Suprapubic skin (tissue), 4 donors: ENCODE measurements at places on chromosomes 6 and 20. TPM values are rescaled to one million over a fixed set of nuclear protein-coding genes. Genes with fewer than 3 reads are reported as not detected.

Gene HLA-G
- total RNA-seq, result 1.1 TPM

Gene GPR6
- not detected for total RNA-seq

Gene RBBP9
- 17.7 TPM for total RNA-seq

Gene UBE2C
- 9.0 TPM for total RNA-seq

Gene LAMA2
- total RNA-seq, result 26.0 TPM

Gene CPXM1
- 2.0 TPM for total RNA-seq

Gene LAMP5
- 1.8 TPM for total RNA-seq

GRCh38 chr20:48849779-48850178 lies 22.0 kb upstream of the PREX1 start:
- DNase-seq, result no peak

DNA sequence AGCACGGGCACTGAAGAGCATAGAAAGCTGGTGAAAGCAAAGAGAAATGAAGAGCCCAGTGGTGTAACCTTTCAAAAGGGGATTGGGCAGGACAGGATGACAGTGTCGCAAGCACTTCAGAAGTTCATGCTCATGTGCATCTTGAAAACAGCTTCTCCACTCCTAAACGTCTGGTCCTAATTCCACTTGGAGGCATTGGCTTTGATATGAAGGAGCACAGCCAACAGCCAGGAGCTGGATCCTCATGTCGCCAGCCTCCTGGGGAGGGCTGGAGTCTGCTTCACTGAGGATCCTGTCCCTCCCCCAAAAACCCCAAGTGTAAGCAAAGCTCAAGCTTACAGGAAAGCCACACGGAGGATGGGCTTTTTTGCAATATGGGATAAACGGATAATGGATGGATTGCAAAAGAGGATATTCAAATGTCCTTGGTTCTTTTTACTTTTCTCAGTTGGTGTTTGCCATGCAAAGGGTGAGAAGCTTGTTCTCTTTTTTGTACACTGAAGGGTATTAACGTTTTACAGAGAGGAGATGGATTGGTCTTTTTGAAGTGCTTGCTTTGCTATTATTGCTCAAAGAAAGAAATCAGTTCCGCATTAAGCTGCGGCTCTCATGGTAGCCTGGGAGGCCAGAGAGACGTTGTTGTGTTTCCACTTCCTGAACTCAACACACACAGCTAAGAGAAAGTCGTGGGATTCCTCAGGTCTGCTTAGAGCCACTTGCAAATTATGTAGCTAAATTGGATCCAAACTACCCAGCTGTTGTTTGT lies 92.2 kb downstream of the SIM1 start:
- no peak for DNase-seq

DNA sequence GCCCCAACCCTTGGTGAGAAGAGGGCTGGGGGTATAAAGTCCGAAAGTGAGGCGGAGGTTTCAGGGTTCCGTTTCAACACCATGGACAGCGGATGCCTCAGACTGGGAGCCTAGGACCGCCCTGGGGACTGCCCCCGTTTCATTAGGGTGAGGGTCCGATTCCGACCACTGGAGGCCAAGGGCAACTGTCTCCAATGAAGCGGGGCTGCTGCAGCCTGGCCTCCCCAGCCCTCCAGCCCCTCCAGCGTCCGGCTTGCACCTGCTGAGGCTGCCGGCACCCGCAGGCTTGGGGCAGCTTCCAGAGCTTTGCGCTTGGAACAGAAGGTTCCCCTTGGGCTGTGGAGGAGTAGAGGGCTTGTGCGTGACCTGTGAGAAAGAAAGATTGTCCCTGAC lies 39.9 kb downstream of the YTHDF1 start:
- no peak for DNase-seq

DNA sequence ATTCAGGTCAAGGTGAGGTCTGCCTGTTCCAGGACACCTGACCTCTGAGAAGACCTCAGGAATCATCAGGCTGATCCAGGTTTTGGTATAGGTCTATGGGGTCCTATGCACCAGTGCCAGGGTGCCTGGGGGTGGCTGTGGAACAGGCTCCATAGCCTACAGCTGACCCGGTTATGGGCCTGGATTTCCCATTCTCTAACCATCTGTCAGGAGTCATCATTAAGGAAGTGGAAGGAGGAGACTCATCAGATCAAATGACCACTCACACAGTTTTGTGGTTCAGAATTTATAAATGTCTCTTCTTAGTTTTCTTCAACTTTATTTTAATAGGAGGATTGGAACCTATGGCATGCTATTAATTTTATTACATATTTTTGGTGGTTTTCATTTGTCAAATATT lies 14.8 kb downstream of the PLA2G7 start:
- DNase-seq, result no peak

DNA sequence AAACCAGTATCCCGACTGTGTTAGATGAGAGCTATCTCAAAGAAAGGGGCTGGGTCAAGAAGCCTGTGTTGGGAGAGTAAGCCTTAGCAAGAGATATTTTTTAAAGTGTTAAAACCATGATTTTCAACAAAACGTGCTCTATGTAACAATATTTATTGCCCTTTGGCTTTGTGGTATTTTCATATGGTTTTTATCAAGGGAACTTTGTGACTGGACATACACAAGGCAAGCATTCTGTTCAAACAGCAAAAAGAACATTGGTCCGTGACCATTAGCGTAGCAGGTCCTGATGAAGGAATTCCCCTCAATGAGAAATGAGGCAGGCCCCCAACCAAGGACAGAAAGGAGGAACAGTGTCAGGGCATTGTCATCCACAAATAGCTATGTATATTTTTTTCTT lies 222.6 kb downstream of the MYLK4 start:
- no peak for DNase-seq

GRCh38 chr6:117465691-117466090 lies 16.8 kb upstream of the DCBLD1 start:
- DNase-seq, result no peak

- DNase-seq, result no peak
Observed at GRCh38 chr6:72218125-72218524, 331.8 kb downstream of the RIMS1 start.

DNA sequence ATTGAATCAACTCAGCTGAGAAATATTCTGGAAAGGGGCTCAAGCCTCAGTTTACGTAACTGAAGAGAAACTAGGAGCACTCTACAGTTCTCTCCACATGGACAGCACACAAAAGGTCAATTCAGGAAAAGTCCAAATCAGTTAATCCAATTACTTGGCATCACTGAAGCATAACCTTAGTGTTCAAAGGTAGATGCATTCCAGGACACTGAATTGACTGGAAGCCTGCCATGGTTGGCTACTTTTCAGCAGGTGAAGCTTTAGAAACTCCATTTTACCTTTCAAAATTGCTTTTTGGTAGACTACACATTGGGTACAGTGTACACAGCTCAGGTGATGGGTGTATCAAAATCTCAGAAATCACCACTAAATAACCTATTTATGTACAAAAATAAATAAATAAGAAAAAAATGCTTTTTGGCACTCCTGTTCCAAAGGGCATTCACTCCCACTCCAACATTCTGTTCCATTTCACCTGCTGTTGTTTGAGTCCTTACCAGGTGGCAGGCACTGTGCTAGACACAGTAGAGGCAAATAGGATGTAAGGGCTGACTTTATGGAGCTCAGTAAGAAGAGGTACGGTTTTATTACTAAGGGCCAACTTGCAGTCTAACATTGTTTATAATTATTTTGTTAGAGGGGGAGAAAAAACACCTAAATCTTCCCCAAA lies 153.4 kb downstream of the FAXC start:
- DNase-seq, result no peak

DNA sequence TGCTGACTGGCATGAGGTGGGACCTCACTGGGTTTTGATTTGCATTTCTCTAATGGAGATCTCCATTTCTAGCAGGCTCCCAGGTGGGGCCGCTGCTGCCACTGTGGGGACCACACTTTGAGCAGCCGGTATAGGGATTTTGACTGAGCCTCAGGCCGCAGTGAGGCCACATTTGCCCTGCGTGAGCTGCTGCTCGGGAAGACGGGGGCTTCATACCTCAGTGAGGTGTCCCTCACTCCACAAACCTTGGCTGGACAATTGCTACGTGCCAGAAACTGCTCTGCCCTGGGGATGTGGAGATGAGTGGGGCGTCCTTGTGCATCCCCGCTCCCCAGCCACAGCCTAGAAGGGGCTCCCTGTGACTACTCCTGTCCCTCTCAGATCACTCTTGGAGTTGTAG lies 134.3 kb downstream of the ANKRD60 start:
- no peak for DNase-seq

- DNase-seq, result no peak
Observed at GRCh38 chr6:21731411-21732031, 138.0 kb downstream of the SOX4 start.
